ENCODE measurements at places on chromosomes 16 and 17.
A peak's percentile ranks its signal among the peaks of the same experiment; 100 is the strongest.

GRCh38 chr17:50110591-50111349 lies 15.6 kb downstream of the PDK2 start:
- no peak for DNase-seq

DNA sequence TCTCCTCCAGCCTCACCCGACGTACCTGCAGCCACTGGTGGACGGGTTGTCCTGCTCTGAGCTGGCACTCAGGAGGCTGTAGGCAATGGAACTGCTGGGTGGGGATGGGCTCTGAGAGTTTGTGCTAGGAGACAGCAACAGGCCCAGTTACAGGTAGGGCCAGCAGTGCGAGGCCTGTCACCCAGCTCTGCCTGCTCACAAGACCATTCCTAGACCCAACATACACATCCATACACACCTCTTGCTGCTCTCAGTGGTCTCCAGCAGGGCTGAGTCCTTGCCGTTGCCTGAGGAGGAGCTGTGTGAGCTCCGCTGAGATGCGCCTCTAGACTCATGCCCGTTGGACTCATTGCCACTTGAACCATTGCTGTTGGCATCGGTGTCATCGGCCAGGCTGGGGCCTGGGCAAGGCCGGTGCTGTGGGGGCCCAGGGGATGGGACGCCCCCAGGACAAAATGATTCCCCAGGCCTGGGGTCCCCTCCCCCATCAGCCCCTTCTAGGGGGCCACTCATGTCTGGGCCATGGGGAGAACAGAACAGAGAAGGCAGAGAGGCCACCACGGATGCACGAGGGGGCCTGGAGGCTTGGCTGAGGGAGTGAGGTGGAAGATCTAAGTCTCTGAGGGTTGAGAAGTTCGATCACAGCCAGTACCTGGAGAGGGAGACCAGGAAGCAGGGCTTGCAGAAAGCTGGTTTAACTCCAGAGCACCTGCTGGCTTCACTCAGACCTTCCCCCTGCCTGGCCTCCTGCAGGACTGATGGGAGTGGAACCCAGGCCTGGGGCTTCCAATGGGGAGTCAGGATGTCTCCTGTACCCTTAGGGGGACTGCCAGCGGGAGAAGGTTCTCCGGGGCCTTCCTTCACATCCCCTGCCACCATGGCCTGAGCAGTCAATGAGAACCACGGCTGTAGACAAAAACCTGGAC lies 1.7 kb downstream of the PER1 start:
- no peak for DNase-seq

DNA sequence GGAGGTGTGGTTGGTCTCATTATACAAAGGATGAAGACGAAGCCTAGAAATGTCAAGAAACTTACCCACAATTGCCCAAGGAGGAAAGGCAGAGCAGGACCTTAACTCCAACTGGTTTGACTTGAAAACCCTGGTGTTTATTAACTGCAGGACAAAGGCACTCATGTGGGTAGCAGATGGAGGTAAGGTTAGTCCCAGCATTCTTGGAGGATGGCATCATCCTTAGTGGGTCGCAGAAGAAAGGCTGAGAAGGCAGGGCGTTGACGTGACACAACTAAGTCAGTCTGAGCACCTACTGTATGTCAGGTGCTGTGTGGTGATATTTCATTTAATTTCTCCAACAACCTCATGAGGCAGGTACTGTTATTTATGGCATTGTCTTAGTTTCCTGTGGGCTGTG lies 101.3 kb downstream of the HAPSTR1 start:
- DNase-seq, result no peak

GRCh38 chr16:64882078-64882784 lies 239.6 kb downstream of the CDH11 start:
- no peak for DNase-seq

GRCh38 chr16:22635801-22636200 lies 125.1 kb downstream of the NPIPB5 start:
- DNase-seq, result no peak

DNA sequence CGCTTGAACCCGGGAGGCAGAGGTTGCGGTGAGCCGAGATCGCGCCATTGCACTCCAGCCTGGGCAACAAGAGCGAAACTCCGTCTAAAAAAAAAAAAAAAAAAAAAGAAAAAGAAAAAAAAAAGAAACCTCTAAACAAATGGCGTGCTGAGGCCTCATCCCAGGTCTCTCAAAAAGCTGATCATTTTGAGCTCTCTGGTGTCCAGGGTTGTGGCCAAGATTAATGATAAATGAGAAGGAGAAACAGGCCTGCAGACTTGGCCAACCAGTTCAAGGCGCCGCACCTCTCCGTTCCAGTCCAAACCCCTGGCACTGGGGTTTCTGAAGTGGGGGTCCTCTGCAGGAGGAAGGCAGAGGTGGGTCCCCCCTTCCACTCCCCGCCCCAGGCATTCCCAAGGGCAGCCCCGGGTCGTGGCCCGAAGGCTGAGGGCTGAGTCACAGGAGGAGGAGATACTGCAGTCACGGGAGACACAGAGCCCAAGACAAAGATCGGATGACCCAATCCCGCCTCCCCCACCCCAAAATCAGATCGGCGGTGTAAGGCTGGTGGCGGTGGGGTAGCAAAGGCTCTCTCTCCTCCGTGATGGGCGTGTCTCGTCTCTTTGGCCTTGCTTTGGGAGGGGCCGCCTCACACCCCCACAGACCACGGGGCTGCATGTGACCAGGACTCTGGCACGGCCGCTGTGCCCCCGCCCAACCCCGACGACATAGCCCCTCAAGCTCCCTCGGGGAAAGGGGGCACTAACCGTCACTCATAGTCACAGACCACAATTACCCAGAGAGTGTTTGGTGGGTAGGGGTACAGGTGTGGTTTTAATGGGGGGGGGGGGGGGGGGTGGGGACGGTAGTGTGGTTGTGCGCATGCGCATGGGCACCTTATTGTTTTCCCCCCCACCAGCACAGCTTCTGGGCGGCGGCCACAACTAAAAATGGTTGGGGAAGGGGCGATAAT lies 1.1 kb downstream of the VAT1 start:
- no peak for DNase-seq

- DNase-seq, result peak; percentile 20
Measured at GRCh38 chr17:15490634-15491261, 23.3 kb upstream of the CDRT4 start.

- DNase-seq, result no peak
Measured at GRCh38 chr17:78967782-78968362, 11.9 kb downstream of the LGALS3BP start.

DNA sequence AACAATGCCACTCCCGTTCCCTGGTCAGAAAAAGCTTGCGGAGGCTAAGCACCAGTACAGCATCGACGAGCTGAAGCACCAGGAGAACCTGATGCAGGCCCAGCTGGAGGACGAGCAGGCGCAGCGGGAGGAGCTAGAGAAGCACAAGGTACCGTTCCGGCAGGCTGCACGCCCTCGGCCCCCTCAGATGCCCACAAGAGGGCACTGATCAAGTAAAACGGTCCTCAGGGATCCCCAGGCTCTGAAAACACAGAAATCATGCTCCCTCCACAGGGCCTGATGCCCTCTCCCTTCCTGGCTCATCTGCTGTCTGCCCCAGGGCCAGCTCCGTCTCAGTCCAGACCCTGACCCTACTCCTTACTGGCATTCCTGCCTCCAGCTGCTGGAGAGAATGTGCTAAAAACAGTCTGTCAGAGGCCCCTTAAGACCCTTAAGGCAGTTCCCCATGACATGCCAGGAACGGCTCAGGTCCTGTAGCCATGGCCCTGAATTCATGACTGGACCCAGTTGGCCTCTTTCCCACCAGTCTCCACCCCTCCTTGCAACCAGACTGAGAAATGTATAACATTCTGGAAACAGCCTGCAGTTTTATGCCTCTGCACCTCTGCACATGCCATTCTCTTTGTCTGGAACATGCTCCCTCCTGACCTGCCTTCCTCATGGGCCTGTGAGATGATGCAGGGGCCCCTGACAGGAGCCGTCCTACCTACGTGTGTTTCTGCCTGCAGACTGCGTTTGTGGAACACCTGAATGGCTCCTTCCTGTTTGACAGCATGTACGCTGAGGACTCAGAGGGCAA lies 21.8 kb downstream of the DRC3 start:
- no peak for DNase-seq

- no peak for DNase-seq
Measured at GRCh38 chr16:10679921-10680320, 14.8 kb downstream of the TEKT5 start.

- no peak for DNase-seq
Measured at GRCh38 chr16:49443576-49443975, 70.0 kb downstream of the C16orf78 start.

DNA sequence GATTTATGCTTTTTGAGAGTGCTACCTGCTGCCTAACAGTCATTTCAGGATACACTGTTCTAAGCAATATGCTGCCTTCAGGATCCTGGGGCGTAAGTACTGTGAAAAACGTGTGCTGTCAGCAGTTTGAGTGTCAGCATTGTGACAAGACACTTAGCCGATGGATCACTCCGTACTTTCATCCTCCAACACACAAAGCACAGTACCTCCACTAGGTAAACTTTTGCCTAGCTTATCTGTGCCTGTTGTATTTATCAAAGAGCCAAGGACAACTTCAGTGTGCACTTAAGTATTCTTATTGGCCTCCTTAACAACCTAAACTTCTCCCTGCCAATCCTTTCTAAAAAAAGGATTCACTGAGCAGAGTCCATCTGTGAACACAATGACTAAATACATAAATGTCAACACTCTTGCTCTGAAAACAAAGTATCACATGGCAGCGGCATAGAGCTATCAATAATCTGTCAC lies 33.8 kb upstream of the PHLPP2 start:
- no peak for DNase-seq

GRCh38 chr16:78538919-78539318 lies 439.5 kb downstream of the WWOX start:
- DNase-seq, result no peak

DNA sequence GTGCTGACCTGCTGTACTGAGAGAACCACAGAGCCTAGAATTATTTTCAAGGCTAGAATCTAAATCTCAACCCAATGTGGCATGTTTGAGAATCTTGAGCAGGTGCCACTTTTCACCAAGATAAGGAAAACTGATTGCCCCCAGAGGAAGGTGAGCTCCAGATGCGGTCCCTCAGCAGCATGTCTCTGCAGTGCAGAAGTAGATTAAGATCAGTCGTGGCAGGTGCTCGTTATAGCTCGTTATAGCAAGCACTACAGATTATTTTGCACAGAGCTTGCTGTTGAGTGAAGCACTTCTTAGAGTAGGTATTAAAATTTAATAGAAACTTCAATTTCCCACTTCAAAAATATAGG lies 176.0 kb downstream of the AATF start:
- DNase-seq, result no peak

GRCh38 chr17:3512505-3513171 lies 36.8 kb downstream of the ASPA start:
- peak; percentile 80 for DNase-seq

GRCh38 chr17:12037970-12038369 lies 17.3 kb downstream of the MAP2K4 start:
- no peak for DNase-seq

DNA sequence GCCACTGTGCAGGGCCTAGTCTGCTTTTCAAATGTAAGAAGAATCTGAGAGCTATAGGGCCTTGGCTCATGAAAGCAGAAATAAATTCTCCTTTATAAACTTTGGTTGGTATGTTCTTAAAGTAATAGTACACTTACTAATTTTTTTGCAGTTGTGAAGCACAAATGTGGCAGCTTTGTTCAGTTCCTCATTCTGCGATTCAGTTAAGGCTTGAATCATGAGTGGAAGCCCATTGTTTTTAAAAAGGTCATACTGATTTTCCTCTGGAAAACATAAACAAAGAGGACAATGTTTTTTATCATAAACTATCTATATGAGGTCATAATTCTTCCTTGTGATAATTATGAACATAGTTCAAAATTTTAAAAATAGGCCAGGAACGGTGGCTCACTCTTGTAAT lies 23.6 kb upstream of the DYNC1LI2 start:
- DNase-seq, result no peak

- peak; percentile 74 for DNase-seq
Measured at GRCh38 chr17:64661976-64662773, at the start of gene SMURF2. SMURF2 (minus strand) TSS chr17:64662307; CDS start chr17:64661880, 427 bp downstream.

- DNase-seq, result no peak
Measured at GRCh38 chr16:49773534-49774475, 82.1 kb downstream of the ZNF423 start.

GRCh38 chr17:55601874-55602364 lies 90.7 kb upstream of the SMIM36 start:
- no peak for DNase-seq

DNA sequence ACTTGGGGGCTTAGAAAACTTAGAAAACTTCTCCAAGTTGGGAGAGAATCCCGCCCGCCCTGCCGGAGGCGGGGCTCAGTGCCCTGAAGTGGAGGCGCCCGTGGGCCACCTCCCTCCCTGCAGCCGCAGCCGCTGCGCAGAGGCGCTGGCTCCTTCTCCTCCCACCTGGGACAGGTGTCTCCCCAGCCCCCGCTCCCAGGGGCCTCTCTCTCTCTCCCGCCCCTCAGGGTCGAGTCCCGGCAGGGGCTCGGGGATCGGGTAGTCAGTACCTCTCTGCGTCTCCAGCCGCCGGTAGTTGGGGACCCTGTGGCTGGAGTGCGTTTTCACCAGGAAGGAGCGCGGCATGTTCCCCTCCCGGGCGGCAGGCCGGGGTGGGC lies 257 bp downstream of the SNAI3 start:
- DNase-seq, result no peak

DNA sequence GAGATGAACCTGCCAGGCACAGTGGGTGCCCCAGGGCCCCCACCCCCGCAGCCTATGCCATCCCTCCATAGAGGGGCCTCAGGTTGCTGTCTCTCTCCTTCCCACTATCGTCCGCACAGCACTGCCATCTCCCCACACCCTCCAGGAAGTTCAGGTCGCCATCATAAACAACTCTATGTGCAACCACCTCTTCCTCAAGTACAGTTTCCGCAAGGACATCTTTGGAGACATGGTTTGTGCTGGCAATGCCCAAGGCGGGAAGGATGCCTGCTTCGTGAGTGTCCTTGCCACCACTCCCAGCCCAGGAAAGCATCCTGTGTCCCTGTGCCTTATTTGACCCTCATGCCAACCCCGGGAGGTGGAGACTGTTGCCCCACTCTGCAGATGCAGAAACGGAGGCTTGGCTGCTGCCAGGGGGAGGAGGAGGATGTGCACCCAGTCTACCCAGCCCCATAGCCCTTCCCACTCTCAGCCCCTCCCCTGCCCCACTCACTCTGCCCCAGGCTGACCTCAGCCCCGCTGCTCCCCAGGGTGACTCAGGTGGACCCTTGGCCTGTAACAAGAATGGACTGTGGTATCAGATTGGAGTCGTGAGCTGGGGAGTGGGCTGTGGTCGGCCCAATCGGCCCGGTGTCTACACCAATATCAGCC lies 3.9 kb downstream of the PRSS21 start:
- no peak for DNase-seq
